ENCODE measurements at places on chromosomes 6 and 20. TPM values are rescaled to one million over a fixed set of nuclear protein-coding genes. Genes with fewer than 3 reads are reported as not detected.

DNA sequence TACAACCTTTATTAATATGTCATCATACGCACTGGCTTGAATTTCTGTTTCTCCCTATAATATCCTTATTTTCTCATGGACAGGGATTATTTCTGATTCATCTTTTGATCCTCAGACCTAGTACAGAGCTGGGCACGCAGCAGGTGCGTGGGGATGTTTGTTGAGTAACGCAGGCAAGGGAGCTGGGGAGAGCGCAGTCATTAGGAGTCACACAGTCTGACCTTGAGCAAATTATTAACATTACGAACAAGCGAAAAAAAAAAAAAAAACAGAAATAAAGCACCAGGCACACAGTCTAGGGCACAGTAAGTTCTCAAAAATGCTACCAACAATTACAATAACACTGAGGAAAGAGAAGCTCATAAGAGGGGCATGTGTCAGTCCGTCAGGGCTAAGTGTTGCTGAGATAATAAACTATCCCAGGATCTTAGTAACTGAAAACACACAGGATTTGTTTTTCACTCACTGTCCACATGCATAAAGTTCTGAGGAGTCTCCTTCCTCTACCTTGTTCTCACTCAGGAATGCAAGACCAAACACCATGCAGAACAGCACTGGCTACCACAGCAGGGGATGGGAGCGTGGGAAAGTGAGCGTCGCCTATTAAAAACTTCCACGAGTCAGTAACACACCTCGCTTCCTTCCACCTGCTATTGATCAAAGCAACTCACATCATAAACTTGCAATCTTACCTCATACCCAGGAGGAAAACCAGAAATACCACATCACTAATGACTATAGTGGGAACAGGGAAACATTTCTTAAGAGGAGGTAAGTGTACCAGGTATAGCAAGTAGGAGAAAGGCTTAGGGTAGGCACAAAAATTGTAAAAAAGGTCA is 56.9 kb downstream of the PDE10A start:
- no peak for DNase-seq

DNA sequence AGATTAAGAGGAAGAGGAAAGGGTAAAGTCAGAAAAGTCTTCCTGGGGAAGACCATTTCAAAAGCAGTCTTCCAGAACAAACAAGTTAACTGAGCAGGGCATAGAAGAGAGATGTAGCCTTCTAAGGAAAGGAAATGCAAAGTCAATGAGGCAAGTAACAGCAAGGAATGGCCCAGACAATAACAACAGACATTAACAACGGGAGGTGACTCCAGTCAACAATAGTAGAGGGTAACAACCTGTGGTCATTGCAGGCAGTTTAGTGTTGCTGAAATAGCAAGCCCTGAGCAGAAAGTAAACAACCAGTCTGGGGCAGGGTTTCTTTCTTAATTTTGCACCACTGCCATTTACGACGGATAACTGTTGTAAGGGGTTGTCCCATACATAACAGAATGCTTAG is 2.1 kb downstream of the MDN1 start:
- DNase-seq = no peak

- DNase-seq = no peak
Observed at GRCh38 chr6:155542036-155542435, 86.4 kb upstream of the NOX3 start.

- no peak for DNase-seq
Observed at GRCh38 chr20:1747953-1748577, 90.5 kb upstream of the SIRPG start.

- DNase-seq = no peak
Observed at GRCh38 chr20:12698817-12699216, 310.0 kb upstream of the SPTLC3 start.

GRCh38 chr6:157611406-157611805 is 211.6 kb upstream of the SNX9 start:
- no peak for DNase-seq

DNA sequence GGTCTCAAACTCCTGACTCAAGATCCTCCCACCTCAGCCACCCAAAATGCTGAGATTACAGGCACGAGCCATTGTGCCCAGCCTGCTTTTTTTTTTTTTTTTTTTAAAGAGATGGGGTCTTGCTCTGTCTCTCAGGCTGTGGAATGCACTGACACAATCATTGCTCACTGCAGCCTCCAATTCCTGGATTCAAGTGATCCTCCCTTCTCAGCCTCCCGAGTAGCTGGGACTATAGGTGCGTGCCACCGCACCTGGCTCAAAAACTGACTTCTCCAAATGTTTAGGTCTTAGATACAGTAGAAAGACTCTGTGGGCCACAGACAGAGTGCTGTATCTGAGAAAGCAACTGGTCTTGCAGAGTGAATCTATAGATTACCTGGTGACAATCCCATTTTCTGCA is 31.1 kb upstream of the SLC4A11 start:
- no peak for DNase-seq

- no peak for DNase-seq
Observed at GRCh38 chr6:34514593-34515472, 41.3 kb downstream of the SPDEF start.

DNA sequence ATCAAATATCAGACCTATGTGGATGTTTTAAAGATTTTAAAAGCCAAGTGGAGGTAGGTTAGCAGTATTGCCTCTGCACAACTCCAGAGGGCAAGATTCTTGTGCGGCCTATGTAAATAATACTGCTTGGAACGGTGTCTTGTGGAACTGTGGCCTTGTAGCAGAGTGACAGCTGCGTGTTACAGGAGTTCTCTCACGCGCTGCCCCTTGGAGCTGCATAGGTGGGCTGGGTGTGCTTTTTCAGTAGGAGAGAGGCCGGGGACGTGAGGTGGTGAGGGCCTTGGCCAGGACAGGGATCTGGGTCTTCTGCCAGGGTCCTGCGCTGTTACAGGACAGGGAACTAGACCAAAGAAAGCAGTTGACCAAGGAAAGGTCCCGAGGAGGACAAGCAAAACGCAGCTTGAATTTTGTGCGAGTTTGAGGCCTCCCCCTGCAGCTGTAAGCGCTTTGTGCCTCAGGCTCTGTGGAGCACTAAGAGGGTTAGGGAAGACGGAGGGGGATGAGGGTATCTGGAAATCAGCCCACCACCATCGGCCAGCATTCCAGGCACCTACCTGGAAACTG is 1.5 kb downstream of the TMEM181 start:
- no peak for DNase-seq

- DNase-seq = peak; percentile 38
Observed at GRCh38 chr6:7721649-7722048, 4.2 kb upstream of the BMP6 start.

- DNase-seq = no peak
Observed at GRCh38 chr6:10174761-10175160, 240.1 kb downstream of the TFAP2A start.

DNA sequence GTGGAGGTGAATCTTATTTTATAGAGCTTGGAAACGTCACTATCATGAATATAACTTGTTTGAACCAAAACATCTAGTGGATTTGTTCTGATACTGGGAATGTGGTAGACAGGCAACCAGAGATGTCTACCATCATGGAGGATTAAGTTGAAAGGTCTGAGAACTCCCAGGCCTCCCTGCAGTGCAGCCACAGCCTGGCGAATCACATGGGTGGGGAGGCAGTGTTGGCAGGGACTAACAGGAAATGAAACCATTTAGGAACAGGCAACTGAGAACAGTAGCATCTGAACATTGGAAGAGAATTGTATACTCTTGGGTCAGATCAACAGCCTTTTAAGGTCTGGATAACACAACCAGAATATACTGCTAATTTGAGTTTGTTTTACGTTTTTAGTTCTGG is 22.3 kb upstream of the CEP162 start:
- no peak for DNase-seq

- peak; percentile 39 for DNase-seq
Observed at GRCh38 chr20:478010-478948, 15.9 kb upstream of the TBC1D20 start.

DNA sequence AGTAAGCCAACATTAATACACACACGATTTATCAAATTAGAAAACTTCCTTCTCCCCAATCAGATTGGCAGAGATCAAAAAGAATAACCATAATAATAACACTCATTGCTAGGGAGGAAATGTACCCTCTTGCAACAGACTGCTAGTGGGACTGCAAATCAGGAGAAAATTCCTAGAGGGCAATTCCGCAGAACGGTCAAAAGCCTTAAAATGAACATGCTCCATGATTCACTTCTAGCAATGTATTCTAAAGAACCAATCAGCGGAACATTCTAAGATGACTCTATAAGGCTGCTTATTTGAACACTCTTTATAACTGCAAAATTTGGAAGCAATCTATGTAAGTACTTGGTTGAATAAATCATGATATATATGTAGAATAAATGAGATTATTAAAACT is 8.5 kb upstream of the DACT2 start:
- DNase-seq = no peak

TP53TG5 gene
- not detected for total RNA-seq

LPA gene
- not detected for total RNA-seq

TAAR8 gene
- total RNA-seq = not detected

OR2H1 gene
- total RNA-seq = not detected

MAS1 gene
- under 0.01 TPM for total RNA-seq

DYNLT2 gene
- total RNA-seq = 3.1 TPM

RTF2 gene
- total RNA-seq = 81.3 TPM

Data from myocyte (in vitro differentiated cells).